ENCODE measurements at places on chromosomes 6 and 20.

GRCh38 chr6:7073082-7073820 lies 34.5 kb upstream of the RREB1 start:
- no peak for DNase-seq

- peak; percentile 52 for DNase-seq
These were observed 192.0 kb downstream of the PREX1 start for GRCh38 chr20:48635791-48636267.

DNA sequence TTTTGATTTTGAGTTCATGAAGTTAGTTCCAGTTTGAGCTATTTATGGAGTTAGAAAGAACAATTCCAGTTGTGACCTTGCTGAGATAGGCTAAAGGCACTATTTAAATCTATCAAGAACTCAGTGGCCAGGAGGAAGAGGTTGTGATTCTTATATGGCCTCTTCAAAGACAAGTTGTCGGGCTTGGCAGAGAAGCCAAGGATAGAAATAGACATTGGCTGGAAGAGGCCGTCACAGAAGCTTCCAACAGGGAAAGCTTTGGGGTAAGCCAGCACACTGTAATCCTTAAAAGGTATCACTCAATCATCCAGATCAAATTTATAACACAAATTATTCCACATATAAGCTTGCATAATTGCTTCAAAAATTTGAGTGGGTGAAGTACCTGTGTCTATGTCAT lies 286.1 kb downstream of the SYNE1 start:
- no peak for DNase-seq

DNA sequence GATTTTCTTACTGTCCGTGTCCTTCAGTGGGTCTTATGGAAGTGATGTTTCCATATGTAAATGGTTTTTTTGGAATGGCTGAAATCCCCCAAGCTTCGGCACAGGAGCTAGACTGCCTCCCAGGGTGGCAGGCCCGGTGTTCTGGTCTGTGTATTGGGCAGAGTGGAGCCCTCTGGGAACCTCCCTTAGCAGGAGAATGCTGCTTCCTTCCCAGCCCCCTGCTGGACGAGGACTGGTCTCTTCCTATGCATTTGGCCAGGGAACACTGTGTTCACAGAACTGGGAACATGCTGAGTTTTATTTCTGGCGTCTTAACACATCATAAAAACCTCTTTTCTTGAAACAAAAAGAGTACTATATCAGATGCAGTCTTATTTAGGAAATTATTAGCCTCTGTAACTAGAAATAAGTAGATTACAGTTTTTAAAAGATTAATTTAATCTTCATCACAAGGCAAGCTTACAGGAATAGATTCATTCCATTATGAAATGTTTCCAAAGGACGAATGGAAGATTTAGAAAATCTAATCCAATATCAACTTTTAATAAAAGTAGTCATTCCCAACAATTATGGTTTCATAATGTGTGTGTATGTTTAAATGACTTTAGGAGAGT lies 56.6 kb downstream of the SYTL3 start:
- DNase-seq, result peak; percentile 64

GRCh38 chr6:30075790-30076732 lies 492 bp upstream of the RNF39 start:
- no peak for DNase-seq
